ENCODE measurements at places on chromosomes 11 and 22. TPM values are rescaled to one million over a fixed set of nuclear protein-coding genes. Genes with fewer than 3 reads are reported as not detected.

Gene APOL4
- total RNA-seq = 33.9 TPM

Gene RASL10A
- total RNA-seq = 0.58 TPM

Gene OSM
- 0.32 TPM for total RNA-seq

Gene GRIK4
- 0.37 TPM for total RNA-seq

Gene CLMP
- 46.0 TPM for total RNA-seq

Gene SLC22A25
- total RNA-seq = not detected

Gene PAMR1
- total RNA-seq = 179 TPM

Gene INS
- total RNA-seq = not detected

Gene HTR3A
- 0.58 TPM for total RNA-seq

Gene OR10A5
- not detected for total RNA-seq

Gene WNT11
- 6.3 TPM for total RNA-seq

Gene CSF2RB
- total RNA-seq = 5.3 TPM

Gene FGF19
- total RNA-seq = not detected

GRCh38 chr11:36569095-36569494, 1.3 kb downstream of the RAG1 start:
- DNase-seq = no peak

DNA sequence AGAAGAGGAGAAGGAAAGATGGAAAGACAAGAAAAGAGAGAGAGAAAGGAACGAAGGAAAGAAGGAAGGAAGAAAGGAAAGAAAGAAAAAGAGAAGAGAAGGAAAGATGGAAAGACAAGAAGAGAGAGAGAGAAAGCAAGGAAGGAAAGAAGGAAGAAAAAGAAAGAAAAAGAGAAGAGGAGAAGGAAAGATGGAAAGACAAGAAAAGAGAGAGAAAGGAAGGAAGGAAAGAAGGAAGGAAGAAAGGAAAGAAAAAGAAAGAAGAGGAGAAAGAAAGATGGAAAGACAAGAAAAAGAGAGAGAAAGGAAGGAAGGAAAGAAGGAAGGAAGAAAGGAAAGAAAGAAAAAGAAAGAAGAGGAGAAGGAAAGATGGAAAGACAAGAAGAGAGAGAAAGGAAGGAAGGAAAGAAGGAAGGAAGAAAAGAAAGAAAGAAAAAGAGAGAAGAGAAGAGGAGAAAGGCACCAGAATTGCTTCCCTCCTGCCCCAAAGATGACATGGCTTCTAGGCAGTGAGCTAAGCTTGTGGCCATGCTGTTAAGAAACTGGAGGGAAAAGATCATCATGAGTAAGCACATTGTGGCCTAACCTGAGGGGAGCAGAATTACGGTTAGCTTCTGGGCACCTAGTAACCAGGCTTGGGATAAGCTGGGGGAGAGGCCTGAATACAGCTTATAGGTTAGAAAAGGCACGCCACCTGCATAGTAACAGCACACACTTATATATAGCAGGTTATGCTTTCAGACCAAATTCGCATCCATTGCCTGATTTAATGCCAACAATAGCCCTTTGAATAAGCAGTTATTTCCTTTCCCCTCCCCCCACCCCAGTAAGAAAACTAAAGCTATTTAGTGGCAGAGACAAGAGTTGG, 2.3 kb upstream of the ST3GAL4 start:
- no peak for DNase-seq

DNA sequence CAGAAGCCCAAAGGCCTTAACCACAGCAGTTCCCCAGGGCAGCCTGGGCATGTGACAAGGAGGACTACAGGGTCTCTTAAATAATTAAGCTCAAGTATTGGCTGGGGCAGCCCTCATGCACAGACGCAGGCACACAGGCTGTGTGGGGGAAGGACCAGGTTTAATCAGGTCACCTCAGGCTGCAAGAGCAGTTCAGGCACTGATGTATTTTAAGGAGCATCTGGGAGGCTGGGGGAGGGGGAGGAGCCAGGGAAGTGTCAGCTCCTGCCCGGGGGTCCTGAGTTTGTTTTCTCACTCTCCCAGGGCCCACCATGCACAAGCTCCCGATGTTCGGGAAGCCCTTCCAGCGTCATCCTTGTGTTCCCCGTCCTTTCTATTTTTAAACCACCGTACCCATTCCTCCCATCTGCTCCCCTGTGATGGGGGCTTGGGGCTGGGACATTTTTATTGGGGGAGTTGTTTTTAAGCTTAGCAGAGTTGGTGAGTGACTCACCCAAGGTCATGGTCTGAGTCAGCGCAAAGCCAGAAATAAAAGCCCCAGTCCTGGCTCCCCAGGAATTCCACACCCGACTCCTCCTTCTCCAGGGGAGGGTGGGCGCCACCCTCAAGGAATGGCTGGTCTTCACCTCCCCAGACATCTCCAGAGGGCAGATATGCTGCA, 2.4 kb downstream of the CSDC2 start:
- no peak for DNase-seq

DNA sequence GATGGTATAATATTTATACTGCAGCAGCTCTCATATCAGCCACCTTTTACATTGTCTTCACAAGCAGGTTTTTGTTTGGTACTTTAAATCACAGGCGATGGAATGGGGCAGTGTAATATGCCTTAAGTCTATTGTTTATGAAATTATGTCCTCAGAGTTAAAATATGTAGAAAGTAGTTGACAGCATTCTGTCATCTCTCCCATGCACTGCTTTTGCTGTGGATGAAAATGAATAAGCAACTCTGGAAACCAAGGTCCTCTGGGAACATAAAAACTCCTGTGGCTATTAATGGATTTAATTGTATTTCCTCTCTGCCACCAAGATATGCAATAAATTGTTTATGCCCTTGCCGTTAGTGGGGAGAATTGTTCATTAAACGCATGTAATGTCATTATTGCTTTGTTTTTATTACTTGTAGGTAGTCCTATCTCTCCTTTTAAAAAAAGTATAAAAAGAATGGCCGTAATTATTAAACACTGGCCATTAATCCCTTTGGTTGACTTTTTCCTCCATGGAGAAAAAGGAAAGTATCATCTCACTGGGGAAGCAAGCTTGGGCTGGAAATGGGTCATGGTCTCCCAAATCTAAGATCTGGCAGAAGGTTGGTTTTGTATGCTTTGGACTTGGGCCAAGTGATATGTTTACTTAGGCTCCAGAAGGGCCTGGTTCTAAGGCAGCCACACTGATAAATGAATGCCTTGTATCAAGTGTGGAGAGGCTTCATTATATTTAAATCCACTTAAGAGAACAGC, 13.1 kb downstream of the PACS1 start:
- no peak for DNase-seq

GRCh38 chr11:65919573-65920371, 546 bp downstream of the DRAP1 start:
- DNase-seq = no peak

- peak; percentile 36 for DNase-seq
Measured at GRCh38 chr11:94303966-94304958, at the start of gene IZUMO1R. IZUMO1R (plus strand) TSS chr11:94304580; CDS start chr11:94305637, 1,057 bp downstream.

DNA sequence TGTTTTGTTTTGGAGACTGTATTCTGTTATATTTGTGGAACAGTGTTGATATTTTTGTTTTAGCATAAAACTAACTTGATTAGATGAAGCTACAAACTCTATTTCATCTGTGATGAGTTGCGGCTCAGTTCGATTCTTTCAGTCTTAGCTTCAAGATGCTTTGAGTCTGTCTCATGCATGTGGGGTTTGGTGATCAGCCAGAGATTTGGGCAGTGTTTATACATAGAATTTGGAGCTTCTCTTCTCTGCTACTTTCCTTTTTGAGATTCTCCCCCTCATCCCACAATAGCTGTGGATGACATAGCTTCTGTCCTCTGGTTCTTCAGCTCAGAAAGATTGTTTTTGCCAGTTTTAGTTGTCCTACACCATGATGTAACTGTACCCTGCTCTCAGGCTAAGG, 90.4 kb downstream of the ARHGAP20 start:
- no peak for DNase-seq

GRCh38 chr11:2932850-2933251, 3.6 kb upstream of the PHLDA2 start:
- no peak for DNase-seq

DNA sequence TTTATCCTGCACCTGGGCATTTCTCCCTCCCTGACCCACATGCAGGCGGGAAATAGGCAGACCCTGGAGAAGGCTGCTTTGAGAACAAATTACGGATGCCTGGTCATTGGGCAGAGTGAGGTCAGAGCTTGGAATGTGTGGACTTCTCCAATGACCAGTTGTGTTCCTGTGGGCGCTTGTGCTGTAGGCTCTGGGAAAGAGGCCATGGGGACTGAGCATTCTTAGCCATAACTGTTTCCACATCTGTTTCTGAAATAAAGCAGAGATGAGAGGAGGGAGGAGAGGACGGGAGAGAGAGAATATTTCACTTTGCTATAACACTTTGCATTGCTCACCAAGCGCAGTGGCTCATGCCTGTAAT, 11.2 kb upstream of the TMEM184B start:
- no peak for DNase-seq

DNA sequence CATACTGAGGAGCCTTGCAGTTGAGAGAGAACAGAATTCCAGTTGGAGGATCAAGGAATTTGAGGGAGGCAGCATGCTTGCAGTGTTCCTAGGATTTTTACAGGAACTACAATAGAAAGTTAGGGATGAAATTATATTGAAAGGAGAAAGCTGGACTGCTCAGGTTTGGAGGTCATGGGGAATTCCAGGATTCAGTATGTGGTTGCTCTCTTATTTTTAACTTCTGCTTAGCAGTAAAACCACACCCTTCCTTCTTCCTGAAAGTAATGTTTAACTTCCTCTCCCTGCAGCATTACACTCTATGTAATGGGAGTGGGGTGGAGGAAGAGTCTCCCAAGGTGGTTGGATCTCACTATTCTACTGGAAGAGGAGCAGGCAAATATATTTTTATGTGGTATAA, 31.3 kb downstream of the CTNND1 start:
- DNase-seq = no peak

- DNase-seq = no peak
Measured at GRCh38 chr11:8080069-8080670, 841 bp upstream of the TUB start.

- DNase-seq = no peak
Measured at GRCh38 chr11:926341-926916, 759 bp downstream of the AP2A2 start.

- no peak for DNase-seq
Measured at GRCh38 chr11:113521737-113522517, 46.7 kb upstream of the DRD2 start.

- no peak for DNase-seq
Measured at GRCh38 chr11:95426823-95427462, 195.9 kb upstream of the SESN3 start.

GRCh38 chr11:75051043-75051442, 45.6 kb downstream of the OR2AT4 start:
- DNase-seq = no peak

GRCh38 chr11:116692318-116693101, 80.3 kb downstream of the BUD13 start:
- DNase-seq = no peak

DNA sequence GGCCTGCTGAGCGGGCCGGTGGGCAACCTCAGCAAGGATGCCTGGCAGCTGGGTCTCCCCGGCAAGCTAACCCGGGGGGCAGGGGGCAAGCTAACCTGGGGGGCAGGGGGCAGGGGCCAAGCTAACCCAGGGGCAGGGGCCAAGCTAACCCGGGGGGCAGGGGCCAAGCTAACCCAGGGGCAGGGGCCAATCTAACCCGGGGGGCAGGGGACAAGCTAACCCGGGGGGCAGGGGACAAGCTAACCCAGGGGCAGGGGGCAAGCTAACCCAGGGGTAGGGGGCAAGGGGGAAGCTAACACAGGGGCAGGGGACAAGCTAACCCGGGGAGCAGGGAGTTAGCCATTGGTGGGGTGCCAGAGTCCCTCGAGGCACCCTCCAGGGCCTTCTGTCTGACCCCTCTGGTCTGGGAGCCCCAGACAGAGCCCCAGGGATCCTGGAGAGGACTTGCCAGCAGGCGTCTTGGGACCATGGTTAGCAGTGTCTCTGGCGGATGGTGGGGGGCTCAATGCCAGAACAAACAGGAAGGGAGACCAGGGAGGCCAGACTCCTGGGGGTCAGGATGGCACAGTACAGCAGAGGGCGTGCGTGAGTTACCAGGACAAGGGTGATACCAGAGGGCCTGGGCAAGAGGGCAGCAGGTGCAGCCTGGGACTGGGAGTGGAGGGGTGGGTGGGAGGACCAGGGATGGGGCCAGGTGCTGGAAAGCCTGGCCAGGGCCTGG, 16.1 kb downstream of the IGF2 start:
- no peak for DNase-seq

DNA sequence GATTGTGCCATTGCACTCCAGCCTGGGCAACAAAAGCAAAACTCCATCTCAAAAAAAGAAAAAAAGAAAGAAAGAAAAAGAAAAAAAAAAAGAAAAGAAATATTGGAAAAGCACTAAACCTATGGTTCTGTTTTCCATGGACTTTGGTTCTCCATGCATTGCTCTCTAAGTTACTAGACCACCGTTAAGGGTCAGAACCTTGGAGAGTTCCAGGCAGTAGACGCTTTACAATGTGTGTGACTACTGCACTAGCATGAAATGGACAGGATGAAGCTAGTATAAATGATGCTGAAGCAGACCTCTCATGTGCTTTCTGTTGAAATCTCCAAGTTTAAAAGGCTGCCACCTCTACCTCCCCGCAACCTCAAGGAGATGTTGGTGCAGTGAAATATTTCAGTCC, 63.5 kb downstream of the SIK2 start:
- DNase-seq = peak; percentile 25

DNA sequence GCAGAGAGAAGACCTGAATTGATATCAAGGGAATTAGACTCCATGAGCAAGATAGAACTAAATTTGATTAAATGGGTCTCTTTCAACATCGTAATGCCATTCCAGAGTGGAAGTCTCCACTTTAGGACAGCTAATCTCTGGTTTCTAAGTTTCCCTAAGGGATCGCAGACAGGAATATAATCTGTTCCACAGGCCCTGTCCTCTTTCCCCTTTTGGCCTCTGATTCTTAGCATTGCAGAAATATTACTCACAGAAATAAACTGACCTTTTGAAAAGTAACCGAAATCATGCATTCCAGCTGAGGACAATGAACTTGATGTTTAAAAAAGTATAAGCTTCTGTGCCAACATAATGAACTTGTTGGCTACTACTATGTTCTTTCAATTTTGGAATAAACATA, 227.8 kb downstream of the ETS1 start:
- no peak for DNase-seq

GRCh38 chr11:86740628-86741483, 59.5 kb upstream of the PRSS23 start:
- DNase-seq = peak; percentile 70

DNA sequence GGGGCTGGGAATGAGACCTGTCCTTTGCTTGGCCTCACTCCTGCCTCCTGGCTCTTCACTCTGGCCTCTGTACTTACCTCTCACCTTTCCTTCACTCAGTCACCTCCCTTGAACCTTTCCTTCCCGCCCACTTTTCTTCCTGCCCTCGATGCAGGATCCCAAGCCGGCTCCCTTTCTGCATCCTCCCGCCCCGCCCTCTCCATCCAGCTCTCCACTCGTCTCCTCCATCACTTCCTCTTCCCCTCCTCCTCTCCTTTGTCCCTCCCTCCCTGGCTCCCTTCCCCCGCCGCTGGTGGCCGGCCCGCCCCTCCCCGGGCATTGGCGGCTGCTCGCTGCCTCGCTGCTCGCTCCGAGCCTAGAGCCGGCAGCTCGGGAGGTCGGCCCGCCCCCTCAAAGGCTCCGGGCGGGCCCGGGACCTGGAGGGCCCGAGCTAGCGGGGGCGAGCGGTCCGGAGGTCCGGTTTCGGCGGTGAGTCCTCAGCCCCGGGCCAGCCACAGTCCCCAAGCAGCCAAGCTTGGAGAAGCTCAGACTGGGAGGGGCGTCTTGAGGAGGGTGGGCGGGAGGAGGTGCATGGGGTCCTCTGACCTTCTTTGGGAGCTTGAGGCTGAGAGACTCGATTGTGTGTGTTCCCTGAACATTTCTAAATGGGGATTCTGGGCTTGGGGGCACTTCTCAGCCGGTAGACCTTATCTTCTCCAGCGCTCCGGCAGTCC, 13.8 kb downstream of the PHLDB1 start:
- no peak for DNase-seq

GRCh38 chr11:89347071-89347470, 144.1 kb downstream of the NOX4 start:
- no peak for DNase-seq

Data from urinary bladder (tissue), 4 donors.